Endodermal cell (in vitro differentiated cells): ENCODE measurements at places on chromosomes 13 and 19. TPM values are rescaled to one million over a fixed set of nuclear protein-coding genes. Genes with fewer than 3 reads are reported as not detected.
A peak's percentile ranks its signal among the peaks of the same experiment; 100 is the strongest.

GRCh38 chr19:34676697-34677385 is at the start of gene SCGB2B2:
SCGB2B2 (minus strand) TSS chr19:34677159; CDS start chr19:34594563, 82,596 bp downstream.
- no peak for DNase-seq

DNA sequence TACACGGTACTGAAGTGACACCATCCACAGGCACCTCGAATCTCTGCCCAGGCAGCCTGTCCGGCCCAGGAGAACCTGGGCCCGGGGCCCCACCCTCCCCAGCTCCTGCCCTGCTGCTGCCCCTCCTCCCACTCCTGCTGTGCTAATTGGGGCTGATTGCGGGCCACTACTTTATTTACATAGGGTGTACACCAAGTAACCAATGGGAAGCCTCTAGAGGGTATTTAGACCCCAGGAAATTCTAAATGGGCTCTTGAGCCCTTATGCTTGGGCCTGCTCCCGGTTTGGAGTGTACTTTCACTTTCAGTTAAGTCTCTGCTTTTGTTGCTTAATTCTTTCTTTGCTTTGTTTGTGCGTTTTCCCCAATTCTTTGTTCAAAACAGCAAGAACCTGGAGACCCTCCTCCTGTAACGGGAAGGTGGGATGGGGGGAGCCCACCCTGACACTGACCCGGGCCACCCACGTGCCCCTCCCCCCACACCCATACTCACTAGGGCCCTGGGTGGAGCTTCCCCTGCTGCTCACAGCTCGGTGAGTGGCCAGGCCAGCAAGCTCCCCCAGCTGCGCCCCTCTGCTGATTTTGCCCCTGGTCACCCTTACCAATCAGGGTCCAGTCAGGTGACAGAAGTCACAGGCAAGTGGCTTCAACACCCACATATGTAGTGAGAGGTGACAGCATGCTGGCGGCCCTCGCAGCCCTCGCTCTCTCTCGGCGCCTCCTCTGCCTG is 9.4 kb downstream of the SCGB2B2 start:
- no peak for DNase-seq

GRCh38 chr13:60647547-60647946 is 250.5 kb downstream of the TDRD3 start:
- peak; percentile 61 for DNase-seq

- peak; percentile 86 for DNase-seq
Observed at GRCh38 chr13:50208826-50209335, 193.6 kb downstream of the KCNRG start.

DNA sequence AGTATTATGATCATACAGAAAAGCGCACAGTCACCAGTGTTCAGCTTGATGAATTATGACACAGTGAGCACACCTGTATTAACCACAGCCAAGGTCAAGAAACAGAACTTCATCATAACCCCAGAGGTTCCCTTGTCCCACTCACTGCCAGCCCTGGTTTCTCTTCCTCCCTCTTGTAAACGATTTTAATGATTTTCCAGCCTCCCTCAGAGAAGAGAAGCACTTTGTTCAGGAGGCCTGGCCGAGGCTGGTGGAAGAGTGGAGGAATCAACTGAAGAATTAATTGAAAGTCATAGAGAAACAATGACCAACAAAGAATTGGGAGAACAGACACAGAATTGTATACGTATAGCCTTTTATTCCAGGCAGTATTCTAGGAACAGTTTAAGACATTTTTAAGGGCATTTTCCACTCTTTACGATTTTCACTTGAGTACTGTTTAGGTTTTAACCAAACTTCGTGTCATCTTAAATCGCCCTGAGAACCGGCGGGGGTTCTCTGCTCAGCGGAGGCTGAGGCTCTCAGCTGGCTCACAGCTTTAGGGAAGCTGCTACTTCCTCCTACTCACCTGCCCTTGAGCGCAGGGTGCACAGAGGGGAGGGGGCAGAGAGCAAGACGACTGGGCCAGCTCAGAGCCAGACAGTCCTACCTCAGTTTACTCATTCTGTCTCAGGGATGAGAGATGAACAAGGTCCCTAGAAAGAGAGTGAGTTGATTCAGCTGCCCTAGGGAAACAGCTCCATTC is 108.6 kb downstream of the AKAP11 start:
- no peak for DNase-seq

ZNF682 gene
- 28.5 and 29.0 TPM in 2 replicates for total RNA-seq
